ENCODE measurements at places on chromosomes 6 and 20. TPM values are rescaled to one million over a fixed set of nuclear protein-coding genes. Genes with fewer than 3 reads are reported as not detected.

Gene CLVS2
- 4.1 TPM for total RNA-seq

DNA sequence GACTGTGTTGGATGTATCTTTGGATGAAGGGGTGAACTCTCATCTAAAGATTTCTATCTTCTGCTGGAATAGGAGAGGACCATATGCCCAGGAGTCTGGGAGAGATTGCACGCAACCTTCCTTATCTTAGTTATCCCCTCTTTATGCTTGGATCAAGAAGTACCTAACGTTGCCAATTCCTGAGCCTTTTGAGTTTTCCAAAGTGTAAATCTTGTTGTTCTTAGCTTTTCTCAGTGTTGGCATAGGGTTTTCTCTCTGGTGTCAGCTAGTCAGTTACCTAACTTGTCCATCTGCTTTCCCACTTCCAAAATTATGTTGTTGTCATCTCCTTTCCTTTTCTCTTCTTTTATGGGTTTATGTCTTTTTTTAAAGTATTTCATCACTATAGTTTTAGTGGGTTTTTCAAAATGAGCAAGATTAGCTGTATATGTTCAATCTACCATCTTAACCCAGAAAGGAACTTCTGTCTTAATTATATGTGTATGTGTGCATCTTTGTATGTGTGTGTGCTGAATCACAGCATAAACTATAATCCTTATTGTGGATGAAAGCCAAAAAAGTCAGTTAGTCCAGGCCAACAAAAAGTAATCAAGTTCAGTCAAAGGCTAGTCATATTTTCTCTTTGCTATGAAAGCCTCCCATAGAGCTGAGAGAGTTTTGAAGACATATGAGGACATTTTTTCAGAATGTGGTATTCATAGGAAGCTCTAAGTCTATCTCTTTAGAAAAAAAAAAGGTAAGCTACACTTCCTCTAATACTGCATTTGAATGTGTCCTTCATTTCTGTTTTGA is 72.1 kb downstream of the KHDC1L start:
- peak; percentile 17 for DNase-seq

Gene IYD
- 2.4 TPM for total RNA-seq

Gene FOXQ1
- not detected for total RNA-seq

Gene DNPH1
- 20.9 TPM for total RNA-seq

GRCh38 chr6:148225871-148226270 is 116.8 kb upstream of the SASH1 start:
- DNase-seq = no peak

GRCh38 chr20:55216525-55217242 is 741.3 kb downstream of the DOK5 start:
- DNase-seq = no peak

Gene KHDC1
- total RNA-seq = 8.9 TPM

- no peak for DNase-seq
These were observed 85.6 kb downstream of the QKI start for GRCh38 chr6:163500105-163500504.

GRCh38 chr6:158730541-158730907 is 80.7 kb downstream of the SYTL3 start:
- DNase-seq = no peak

Gene B3GALT4
- 7.7 TPM for total RNA-seq

DNA sequence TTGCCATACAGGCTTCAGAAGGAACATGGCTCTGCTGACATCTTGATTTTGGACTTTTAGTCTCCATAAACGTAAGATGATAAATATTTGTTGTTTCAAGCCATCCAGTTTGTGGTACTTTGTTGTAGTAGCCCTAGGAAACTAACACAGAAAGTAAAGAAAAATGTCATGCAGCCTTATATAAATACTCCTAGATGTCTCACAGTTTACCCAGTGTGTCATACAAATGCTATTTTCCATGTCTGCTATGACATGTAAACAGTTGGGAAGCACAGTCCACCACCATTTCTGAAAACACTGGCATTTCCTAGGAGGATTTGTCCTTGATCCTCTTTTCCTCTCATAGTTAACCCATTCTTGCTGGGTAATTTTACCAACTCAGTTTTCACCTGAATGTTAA is 30.6 kb upstream of the ME1 start:
- DNase-seq = no peak

GRCh38 chr6:117351521-117351920 is 74.2 kb downstream of the ROS1 start:
- no peak for DNase-seq

DNA sequence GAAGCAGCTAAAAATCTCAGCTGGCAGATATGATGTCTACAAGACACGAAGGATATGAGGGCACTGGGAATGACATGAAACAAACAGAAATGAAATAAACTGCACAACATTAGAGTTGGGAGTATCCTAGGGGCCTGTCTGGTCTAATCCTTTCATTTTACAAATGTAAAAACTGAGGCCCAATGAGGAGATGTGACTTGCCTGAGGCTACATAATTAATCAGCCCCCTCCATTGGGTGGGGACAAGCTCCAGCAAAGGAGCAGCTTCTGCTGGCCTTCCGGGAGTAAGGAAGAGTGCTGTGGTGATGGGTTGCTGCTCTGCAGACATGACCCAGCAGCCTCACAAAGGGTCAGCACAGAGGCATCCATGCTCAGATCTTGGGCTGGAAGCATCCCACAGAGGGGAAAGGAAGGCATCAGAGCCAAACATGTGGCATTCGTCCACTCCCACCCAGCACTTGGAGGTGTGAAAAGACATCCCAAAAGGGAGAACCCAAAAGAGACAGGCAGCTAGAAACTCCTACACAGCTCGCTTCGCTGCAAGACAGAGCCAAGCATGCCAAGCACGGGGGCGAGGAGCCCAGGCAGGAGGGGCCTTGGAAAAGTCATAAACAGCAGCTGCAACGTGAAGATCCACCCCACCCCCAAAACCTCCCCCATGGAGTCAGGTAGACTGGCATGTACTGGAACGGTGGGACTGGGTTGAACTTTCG is 183.7 kb downstream of the UNC5CL start:
- DNase-seq = no peak

- no peak for DNase-seq
These were observed 24.7 kb downstream of the ETV7 start for GRCh38 chr6:36362551-36363370.

GRCh38 chr6:2556761-2557160 is 194.0 kb downstream of the MYLK4 start:
- no peak for DNase-seq

DNA sequence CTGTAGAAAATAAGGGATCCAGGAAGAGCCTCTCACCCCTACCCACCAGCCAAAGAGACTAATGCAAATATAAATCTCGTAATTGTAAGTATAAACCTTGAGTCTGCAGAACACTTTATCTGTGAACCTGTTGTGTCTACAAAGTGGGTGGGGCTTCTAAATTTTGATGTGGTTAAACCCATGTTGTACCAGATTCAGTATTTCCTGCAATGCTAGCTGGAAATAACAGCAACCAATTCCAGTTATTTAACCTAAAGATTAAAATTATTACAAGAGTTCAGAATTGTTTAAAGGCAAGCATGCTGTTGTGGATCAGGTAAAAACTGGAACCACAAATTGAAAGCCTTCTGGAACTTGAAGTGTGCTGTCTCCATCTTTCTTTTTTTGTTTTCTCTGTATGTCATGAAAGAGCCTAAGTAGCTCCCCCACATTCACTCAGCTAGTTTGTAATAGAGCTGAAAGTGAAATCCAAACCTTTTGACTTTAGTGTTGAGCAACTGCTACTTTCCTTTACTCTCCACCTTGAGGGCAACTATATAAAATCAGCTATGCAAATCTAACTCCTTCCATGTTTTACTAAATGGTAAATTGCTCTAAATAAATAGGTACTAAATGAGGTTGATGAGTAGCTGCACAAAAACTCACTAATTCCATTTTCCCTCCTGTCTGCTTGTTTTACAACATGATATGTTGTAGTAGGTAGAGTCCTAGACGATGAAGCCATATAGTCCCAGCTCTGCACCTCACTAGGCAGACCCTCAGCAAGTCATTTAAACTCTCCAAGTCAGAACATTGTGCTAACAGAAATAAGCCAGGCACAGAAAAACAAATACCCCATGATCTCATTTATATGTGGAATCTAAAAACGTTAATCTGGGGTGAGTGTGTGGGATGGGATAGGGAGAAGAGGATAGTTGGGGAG is 17.9 kb upstream of the THEMIS start:
- no peak for DNase-seq

Gene MEP1A
- 2.2 TPM for total RNA-seq

- no peak for DNase-seq
These were observed 21.1 kb downstream of the SGK1 start for GRCh38 chr6:134296762-134297161.

- peak; percentile 61 for DNase-seq
These were observed 1.2 kb downstream of the CHMP4B start for GRCh38 chr20:33812152-33812849.

- DNase-seq = no peak
These were observed 66.9 kb upstream of the SMIM28 start for GRCh38 chr6:138310821-138311220.

GRCh38 chr6:44665143-44665542 is 277.6 kb downstream of the CDC5L start:
- no peak for DNase-seq

Gene SLC13A3
- 12.3 TPM for total RNA-seq

Gene GPX5
- total RNA-seq = 4.6 TPM

Gene TIAM2
- 20.2 TPM for total RNA-seq

- DNase-seq = no peak
These were observed 135.0 kb downstream of the CLIC5 start for GRCh38 chr6:45880676-45881075.

- no peak for DNase-seq
These were observed 30.5 kb downstream of the RPRD1B start for GRCh38 chr20:38063911-38064530.

Gene RTF2
- total RNA-seq = 67.7 TPM

Gene MUCL3
- total RNA-seq = 2.4 TPM

GRCh38 chr6:143828572-143828971 is 14.6 kb upstream of the LTV1 start:
- DNase-seq = no peak

Gene TRIM15
- 0.48 TPM for total RNA-seq

Gene CGA
- total RNA-seq = 8.2 TPM

- no peak for DNase-seq
These were observed 220.1 kb downstream of the BCAS1 start for GRCh38 chr20:53850319-53850718.

- no peak for DNase-seq
These were observed 172.1 kb downstream of the MTFR2 start for GRCh38 chr6:136077834-136078576.

DNA sequence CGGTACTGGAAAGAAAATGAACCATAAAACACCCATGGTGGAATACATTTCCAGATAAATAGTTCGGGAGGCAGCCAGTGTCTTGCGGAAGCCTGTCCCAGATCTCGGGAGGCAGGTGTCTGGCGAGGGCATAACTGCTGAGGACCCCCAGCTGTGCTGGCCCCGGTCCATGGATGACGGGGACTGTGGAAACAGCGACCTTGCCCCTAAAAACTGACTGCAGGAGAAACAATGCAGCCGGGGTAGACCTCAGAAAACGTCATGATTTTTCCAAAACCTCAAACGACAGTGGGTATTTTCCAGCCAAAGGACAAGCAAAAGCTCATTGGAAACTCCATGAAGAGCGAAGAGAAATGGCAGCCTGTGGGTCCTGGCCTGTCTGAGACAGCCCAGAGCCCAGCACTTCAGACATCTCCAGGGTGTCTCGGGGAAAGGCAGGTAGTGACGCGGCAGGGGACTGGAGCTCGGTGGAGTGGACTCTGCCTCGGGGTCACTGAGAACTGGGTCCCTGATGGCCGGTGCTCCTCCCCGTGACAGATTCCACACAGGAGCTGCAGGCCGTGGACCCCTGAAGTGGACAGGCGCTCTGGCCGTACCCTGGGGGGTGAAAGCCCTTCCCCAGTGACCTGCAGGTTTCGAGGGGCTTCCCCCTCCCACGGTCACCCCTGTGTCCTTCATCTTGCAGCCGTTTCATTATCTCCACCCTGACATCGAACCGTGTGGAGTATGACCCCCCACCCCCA is 188.6 kb downstream of the SYNDIG1 start:
- DNase-seq = no peak

GRCh38 chr6:133641104-133641503 is 247.8 kb upstream of the TCF21 start:
- no peak for DNase-seq

Gene TRIM40
- 0.48 TPM for total RNA-seq

- DNase-seq = no peak
These were observed 8.6 kb upstream of the HECA start for GRCh38 chr6:139126255-139126654.

DNA sequence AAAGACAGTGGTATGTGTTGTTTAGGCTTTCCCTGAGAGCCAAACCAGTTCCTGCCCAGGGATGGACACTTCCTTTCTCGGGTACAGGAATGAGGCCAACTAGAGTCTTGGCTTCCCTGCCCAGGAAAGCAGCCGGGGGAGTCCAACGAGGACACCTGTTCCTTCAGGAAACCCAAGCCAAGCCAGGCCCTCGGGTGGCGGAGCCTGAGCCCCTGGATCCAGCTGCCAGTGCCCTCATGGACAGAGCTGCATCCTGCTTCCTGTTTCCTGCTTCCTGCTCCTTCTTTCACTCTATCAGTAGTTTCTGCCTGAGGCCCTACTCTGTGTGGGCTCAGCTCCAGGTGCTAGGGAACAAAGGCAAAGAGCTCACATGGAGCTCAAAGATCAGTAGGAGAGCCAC is 7.9 kb upstream of the SIRPA start:
- no peak for DNase-seq

DNA sequence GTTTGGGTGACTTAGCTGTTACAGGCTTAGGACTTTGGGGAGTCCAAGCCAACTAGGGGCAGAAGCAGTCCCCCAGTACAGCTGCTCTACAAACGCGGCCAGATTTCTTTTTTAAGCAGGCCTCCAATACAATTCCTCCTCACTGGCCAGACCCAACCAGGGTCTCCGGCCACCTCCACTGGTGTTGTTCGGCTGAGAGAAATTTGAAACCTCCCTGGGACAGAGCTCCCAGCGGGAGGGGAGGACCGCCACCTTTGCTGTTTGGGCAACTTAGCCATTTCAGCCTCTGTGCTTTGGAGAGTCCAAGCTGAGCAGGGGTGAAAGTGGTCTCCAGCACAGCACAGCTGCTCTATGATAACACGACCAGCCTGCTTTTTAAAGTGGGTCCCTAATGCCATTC is 59.4 kb upstream of the KHDRBS2 start:
- DNase-seq = no peak

Data from umbilical cord (tissue), 2 donors.